Mesothelial cell of epicardium (in vitro differentiated cells): ENCODE measurements at places on chromosomes 1 and 21. TPM values are rescaled to one million over a fixed set of nuclear protein-coding genes. Genes with fewer than 3 reads are reported as not detected.
A peak's percentile ranks its signal among the peaks of the same experiment; 100 is the strongest.

The RGS16 gene
- 0.55 to 0.99 TPM (median 0.74 TPM) in 3 replicates for total RNA-seq

The WNT3A gene
- total RNA-seq, result 0.09 to 0.16 TPM in 2 of 3 replicates, not detected in the other

The FCER1G gene
- 0.40 to 1.8 TPM (median 1.3 TPM) in 3 replicates for total RNA-seq

The CELA2A gene
- total RNA-seq, result not detected in 3 replicates

The SOX13 gene
- total RNA-seq, result 58.0 to 61.7 TPM (median 61.7 TPM) in 3 replicates

The LCE1E gene
- total RNA-seq, result not detected in 3 replicates

The GUCA2A gene
- not detected in 3 replicates for total RNA-seq

GRCh38 chr1:78447086-78447485 lies 43.7 kb upstream of the PTGFR start:
- no peaks in the 10 kb centered on the region for H3K4me1 ChIP-seq
- no peaks in the 10 kb centered on the region for H3K27me3 ChIP-seq

DNA sequence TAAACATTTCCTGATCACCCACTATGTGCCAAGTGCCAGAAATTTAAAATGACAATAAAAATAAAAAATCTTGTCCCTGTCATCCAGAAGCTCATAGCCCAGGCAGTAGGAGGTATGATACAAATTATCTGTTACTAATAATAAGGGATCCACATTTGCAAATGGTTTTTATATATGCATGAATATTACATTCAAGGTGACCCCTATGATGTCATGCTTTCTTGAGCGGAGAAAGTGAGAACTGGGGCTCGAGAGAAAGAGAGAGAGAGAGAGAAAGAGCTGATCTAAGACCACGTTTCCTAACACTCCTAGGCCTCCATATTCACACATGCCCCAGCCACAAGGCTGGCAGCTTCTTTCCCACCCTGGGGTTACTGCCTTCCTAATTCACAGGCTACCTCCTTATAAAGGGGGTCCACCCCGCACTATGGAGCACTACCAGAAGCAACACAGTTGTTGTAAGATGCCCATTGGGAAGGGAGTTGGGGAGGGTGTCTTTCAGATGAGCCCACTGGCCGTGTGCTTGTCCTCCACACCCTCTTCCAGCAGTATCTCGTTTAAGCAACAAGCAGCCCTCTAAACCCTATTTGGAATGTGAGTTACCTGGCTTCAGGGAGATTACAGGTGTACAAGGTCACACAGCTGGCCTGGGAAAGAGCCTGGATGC lies 28.8 kb upstream of the LRRN2 start:
- peaks cover 80% of the 10 kb centered on the region for H3K27me3 ChIP-seq
- DNase-seq, result no peak
- H3K4me1 ChIP-seq, result peaks cover 4% of the 10 kb centered on the region

- H3K4me1 ChIP-seq, result peaks cover 30% of the 10 kb centered on the region
- H3K4me3 ChIP-seq, result no peak overlapping the region
- no peak for DNase-seq
- H3K27ac ChIP-seq, result no peak overlapping the region
- peaks cover 22% of the 10 kb centered on the region for H3K36me3 ChIP-seq
These were observed 1.5 kb upstream of the S100A14 start for GRCh38 chr1:153617663-153618062.

DNA sequence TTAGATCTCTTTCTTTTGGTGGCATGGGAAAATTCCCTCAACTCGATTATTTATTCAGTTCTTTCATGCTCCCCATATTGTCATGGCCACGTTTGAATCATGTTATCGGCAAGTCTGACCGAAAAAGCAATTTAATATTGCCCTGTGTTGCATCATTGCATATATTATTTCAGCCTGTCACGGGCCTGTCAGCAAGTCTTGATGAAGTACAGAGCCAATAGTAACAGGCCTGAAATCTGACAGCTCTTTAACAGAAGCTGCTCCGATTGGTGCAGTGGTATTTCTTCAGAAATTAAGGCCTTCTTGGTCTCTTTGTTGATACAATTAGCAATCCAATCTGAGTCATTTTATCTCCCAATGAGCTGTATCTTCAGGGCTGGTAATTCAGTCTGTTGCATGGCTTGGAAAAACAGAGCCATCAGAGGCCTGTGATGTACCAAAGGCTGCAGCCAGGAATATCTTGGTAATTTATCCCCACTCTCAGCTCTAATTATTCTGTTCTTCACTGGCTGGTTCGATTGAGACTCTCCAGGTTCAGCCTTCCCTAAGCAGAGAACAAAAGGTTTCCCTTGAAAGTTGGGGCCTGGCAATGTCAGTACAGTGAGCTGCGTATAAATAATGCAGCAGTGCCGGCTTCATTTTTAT lies 149.5 kb downstream of the FGGY start:
- peaks cover 66% of the 10 kb centered on the region for H3K4me1 ChIP-seq
- peaks cover 3% of the 10 kb centered on the region for H3K36me3 ChIP-seq
- no peak for DNase-seq
- no peaks in the 10 kb centered on the region for H3K27me3 ChIP-seq
- peak overlapping the region; percentile 95 for H3K27ac ChIP-seq

DNA sequence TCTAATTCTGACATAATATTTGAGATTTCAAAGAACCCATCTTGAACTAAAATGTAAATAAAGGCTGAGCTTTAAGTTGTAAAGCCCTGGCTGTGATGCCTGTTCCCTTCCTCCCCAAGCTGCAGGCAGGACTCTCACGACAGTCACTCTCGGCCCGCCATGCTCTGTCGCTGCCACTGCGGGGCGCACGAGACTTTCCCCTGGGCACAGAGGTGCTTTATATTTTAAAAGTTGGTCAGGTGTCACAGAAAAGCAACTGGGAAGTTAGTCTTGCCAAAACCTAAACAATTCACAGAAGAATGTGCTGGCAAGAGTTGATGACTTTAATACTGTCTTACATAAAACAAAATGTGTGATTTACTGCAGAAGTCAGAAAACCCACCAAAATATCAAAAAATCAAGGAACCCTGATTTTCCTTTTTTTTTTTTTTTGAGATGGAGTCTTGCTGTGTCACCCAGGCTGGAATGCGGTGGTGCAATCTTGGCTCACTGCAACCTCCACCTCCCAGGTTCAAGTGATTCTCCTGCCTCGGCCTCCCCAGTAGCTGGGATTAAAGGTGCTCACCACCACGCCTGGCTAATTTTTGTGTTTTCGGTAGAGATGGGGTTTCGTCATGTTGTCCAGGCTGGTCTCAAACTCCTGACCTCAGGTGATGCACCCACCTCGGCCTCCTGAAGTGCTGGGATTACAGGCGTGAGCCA lies 10.7 kb downstream of the LRRC47 start:
- H3K4me3 ChIP-seq, result no peak overlapping the region
- H3K4me1 ChIP-seq, result no peaks in the 10 kb centered on the region
- peaks cover 34% of the 10 kb centered on the region for H3K36me3 ChIP-seq
- DNase-seq, result no peak

GRCh38 chr1:12180315-12180714 lies 13.5 kb downstream of the TNFRSF1B start:
- H3K4me1 ChIP-seq, result peaks cover 28% of the 10 kb centered on the region
- no peak for DNase-seq
- H3K4me3 ChIP-seq, result no peak overlapping the region
- no peaks in the 10 kb centered on the region for H3K36me3 ChIP-seq

DNA sequence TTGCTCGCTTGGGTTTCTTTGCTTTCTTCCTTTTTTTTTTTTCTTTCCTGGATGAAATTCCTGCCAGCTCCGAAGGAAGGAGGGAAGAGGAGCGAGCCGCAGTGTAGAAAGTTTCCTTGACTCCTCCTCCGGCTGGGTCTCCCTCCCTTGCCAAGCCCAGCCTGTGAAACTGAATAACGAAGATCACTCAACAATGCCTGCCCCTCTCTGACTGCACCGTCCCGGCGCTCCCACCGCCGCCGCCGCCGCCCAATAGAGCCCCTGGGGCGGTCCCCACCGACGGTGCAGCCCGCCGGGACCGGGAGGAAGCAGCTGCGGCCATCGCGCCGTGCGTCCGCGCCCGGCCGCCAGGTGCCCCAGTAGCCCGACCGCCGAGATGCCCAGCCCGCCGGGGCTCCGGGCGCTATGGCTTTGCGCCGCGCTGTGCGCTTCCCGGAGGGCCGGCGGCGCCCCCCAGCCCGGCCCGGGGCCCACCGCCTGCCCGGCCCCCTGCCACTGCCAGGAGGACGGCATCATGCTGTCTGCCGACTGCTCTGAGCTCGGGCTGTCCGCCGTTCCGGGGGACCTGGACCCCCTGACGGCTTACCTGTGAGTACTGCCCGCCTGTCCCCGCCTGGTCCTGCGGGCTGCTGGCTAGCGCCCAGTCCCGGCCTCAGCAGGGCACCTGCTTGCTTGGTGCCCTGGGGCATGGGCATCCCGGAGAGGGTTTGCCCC lies at the start of gene LGR6:
Gene LGR6 (plus strand): TSS at position 186 of the 714 bp plus-strand sequence. CDS start 191 bp downstream, at position 377.
- peaks cover 10% of the 10 kb centered on the region for H3K4me1 ChIP-seq
- peaks cover 44% of the 10 kb centered on the region for H3K27me3 ChIP-seq
- no peak for DNase-seq
- no peaks in the 10 kb centered on the region for H3K36me3 ChIP-seq
- peak within 1 kb of the TSS; percentile 74 for H3K4me3 ChIP-seq

GRCh38 chr1:228781161-228781808 lies 46.0 kb downstream of the RHOU start:
- H3K27me3 ChIP-seq, result peaks cover 7% of the 10 kb centered on the region
- no peak overlapping the region for H3K4me3 ChIP-seq
- no peaks in the 10 kb centered on the region for H3K36me3 ChIP-seq
- no peak for DNase-seq
- no peak overlapping the region for H3K27ac ChIP-seq

GRCh38 chr1:219325368-219325742 lies 151.7 kb downstream of the LYPLAL1 start:
- no peak overlapping the region for H3K27ac ChIP-seq
- peaks cover 12% of the 10 kb centered on the region for H3K36me3 ChIP-seq
- DNase-seq, result no peak
- peaks cover 36% of the 10 kb centered on the region for H3K4me1 ChIP-seq

DNA sequence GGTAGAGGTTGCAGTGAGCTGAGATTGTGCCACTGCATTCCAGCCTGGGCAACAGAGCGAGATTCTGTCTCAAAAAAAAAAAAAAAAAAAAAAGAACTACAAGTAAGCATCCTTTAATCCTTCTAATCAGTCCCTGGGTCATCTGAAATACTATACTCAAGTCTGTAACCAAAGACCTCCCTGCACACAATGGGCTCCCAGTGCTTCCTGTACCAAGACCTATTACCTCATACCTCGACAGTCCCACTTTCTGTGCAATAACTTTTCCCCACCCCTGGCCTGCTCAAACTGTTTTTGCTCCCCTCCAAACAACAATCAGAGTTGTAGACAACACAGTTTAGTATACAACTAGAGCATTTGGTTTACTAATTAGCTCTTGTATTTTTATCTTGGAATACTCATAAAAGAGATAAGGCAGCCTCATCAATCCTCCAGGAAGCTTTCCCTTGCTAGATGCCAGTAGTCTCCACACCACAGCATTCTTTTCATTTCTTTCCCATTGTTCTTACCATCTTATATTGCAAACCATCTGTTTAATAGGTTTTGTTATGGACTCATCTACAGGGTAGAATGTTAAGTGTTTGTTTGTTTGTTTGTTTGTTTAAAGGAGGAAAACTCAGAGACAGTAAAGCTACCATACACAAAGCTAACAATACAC lies 19.2 kb upstream of the RLF start:
- H3K4me3 ChIP-seq, result no peak overlapping the region
- H3K27ac ChIP-seq, result peak overlapping the region; percentile 83
- peaks cover 26% of the 10 kb centered on the region for H3K4me1 ChIP-seq
- peaks cover 30% of the 10 kb centered on the region for H3K27me3 ChIP-seq
- DNase-seq, result no peak

DNA sequence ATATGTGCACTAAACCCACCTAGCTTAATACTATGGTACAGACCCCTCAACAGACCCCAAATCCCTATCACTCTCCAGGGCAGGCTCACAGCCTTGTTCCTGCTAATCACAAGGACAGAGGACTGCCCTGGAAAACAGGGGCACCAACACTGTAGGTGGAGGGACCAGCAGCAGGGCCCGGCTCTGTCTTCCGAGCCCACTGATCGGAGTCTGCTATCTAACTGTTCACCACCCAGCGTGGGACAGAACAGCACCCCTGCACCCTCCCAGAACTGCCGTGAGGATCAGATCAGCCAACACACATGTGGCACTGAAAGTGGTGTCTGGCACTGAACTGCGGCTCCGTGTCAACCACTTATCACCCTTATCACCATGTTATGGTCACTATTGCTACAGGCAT lies 6.2 kb downstream of the WDR4 start:
- H3K36me3 ChIP-seq, result peaks cover 23% of the 10 kb centered on the region
- peaks cover 2% of the 10 kb centered on the region for H3K4me1 ChIP-seq
- no peaks in the 10 kb centered on the region for H3K27me3 ChIP-seq
- no peak overlapping the region for H3K27ac ChIP-seq
- DNase-seq, result no peak

DNA sequence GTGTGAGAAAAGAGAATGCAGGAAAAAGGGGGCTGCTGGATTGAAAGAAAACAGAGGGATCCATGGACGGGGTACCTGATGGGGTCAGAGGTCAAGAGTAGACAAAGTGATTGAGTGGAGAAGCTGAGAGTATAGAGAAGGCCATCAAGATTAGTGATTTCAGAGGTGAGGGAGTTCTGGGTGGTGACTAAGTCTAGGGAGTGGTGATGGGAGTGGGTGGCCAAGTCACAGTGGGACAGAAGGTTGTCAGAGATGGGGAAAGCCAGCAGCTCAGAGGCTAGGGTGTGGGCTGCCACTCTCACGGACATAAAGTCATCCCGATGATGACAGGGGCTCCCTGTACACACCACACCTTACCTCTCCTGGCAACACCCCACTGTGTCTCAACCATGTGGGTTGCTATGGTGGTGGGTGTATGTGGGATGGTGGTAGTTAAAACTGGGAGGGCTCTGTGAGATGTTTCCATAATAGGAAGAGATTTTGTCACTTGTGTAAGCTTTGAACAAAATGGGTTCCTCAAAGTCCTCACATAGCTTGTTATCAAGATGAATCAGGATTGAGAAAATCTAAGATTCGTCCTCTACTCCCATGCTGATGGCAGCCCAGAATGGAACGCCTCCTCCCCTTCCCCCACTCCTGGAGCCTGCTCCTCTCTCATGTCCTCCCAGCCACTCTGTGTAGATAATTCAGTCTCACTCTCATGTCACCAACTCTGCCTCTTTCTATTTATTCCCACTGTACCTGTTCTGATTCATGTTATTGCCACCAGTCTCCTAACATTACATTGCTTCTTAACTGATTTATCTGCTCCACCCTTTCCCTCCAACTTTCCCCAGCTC lies 20.3 kb upstream of the CSF1 start:
- H3K27me3 ChIP-seq, result no peaks in the 10 kb centered on the region
- peak overlapping the region; percentile 3 for H3K27ac ChIP-seq
- DNase-seq, result no peak
- H3K4me3 ChIP-seq, result no peak overlapping the region
- no peaks in the 10 kb centered on the region for H3K36me3 ChIP-seq
- H3K4me1 ChIP-seq, result peaks cover 21% of the 10 kb centered on the region

GRCh38 chr1:178037510-178038253 lies 56.2 kb upstream of the RASAL2 start:
- H3K4me1 ChIP-seq, result peaks cover 7% of the 10 kb centered on the region
- H3K27me3 ChIP-seq, result no peaks in the 10 kb centered on the region
- no peaks in the 10 kb centered on the region for H3K36me3 ChIP-seq
- H3K4me3 ChIP-seq, result peak overlapping the region; percentile 72
- no peak overlapping the region for H3K27ac ChIP-seq
